Activated T-cell treated with anti-CD3 and anti-CD28 coated beads, Interleukin-2, amount 50 U/mL, for 72 hours (primary cell): ENCODE measurements at places on chromosomes 12 and 14. TPM values are rescaled to one million over a fixed set of nuclear protein-coding genes. Genes with fewer than 3 reads are reported as not detected.

Gene VRTN
- not detected for total RNA-seq

DNA sequence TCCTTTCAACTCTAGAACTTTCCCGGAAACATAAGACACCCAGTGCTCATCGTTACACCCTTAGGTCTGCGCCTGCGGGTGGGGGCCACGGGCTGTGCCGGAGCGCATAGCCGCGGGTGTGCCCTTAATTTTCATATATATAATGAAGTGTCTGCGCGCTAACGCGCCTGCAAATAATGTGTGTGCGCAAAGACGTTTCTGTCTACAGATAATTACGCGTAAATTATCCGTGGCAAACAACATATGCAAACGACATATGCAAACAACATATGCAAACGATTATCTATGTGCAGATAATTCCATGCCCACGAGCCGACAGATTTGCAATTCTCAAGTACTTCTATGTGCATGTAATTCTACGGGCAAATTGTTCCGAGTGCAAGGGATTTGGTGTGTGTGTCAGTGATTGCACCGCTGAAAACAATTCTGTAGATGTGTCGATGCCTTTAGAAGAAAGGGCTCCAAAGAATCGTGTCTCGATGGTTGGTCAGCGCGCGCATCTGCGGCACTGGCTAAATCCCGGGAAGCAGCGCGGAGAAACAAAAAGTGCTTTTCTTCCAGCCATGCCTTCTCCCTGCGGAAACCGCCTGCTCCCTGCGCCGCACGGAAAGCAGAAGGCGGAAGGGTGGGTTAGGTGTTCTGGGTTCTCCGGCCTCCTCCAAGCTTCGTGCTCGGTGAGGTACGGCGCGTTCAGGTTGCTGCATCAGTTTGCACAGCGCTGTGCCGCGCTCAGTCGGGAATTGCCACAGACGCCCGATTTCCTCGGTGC, 34.5 kb upstream of the TBX5 start:
- no peak for DNase-seq

Gene RPGRIP1
- total RNA-seq = not detected

DNA sequence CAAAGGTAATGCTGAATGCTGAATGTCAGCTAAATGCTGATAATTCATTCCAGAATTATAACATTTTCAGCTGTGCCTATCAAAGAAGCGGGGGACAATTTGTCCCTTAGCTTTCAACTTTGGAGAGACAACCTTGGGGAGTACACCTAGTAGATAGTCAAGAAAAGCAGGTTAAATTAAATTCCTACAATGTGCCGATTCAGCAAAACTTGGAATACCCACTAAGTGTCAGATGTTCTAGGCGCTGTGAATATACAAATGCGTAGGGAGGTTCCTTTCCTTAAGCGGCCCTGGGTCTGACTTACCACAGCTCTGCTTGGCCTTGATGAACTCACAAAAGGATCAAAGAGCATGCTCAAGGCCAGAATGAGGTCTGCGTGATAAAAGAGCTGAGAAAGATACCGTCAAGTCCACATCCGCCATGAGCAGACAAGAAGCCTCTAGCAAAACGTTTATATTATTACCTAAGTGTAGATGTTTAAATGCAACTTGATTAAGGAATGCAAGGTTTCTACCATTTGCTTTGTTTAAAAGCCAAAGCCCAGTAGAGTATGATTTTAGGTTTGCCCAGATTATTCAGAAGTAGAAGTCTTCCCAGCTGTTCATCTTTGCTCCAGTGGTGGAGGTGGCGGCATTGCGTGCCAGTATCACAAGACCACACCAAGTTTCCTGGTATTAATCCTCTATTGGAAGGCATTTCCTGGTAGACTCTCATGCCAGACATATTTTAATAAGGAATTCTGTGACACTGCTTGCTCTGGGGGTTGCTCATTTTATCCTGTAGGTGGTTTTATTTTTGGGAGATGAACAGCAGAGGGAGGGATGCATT, 368.6 kb downstream of the DPF3 start:
- DNase-seq = no peak

DNA sequence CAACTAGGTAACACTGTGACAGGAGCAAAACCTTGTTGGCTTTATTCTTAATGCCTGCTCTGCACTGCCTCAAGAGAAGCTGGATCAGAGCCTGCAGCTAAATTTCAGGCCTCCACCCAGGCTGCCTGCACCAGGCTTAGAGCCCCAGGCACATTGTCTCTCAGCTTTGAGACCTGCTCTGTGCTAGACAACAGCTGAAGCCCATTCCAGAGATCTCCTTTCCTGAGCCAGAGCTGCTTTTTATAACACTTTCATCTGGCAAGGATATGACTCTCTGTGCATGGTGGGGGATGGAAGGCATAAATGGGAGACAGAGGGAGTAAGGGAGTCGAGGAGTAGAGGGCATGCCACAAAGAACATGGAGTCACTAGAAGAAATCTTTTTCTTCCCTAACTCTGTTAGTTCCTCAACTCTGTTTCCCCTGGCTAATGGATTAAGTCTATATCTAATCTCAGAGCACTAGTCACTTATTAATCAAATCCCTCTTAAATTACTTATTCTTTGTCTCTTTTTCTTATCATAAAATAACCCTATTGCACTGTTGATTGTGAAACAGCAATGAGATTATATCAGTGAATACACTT, 27.1 kb upstream of the LUM start:
- no peak for DNase-seq

GRCh38 chr12:105418229-105418628, 87.7 kb downstream of the C12orf75 start:
- no peak for DNase-seq

DNA sequence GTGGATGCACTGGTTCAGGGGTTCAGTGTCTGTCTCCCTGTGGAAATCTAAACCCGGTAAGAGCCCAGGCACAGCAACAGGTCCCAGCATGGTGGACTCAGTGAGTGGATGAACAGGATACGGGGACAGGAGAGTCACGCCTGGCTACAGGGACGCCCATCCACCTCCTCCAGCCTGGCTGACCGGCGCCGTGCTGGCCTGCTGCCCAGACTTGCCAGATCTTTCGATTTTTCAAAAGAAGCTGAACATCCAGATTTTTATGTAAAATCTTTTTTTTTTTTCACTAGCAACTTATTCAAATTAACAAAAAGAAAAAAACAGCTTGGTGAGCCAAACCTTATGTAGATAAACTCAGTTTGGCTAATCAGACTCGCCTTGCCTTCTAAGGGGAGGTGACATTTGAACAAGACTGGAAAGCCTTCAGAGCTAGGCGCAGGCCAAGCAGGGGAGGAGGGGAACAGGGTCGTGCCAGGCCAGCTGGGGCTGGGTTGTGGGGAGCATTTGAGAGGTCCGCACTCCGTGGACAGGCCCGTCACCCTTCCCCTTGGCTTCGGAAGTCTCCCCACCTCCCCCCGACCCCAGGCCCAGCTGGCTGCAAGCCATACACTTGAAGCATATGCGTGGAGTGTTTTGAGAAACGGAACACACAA, 87.8 kb upstream of the NCOR2 start:
- no peak for DNase-seq

- no peak for DNase-seq
Observed at GRCh38 chr12:43669373-43669772, 89.2 kb downstream of the PUS7L start.

Gene CLEC7A
- not detected for total RNA-seq

DNA sequence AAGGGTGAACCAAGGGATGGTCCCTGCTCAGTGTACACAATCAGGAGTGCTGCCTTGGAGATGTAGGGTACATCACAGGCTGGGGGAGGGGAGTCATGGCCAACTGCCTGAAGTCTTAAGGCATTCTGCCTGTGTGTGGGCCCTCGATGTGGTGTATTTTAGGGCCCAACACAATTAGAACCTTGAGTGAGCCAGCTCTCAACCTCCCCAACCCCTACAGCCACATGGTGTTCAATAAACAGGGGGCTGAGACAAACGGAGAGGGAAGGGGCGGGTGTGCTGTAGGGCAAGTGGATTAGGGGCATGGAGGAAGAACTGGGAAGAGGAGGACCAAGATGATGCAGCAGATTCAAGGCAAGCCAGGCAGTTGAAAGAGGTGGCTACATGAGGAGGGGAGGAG, 8.6 kb upstream of the CHD4 start:
- no peak for DNase-seq

- peak; percentile 6 for DNase-seq
Observed at GRCh38 chr12:13941258-13942249, 39.8 kb downstream of the GRIN2B start.

Gene OAS1
- total RNA-seq = 41.9 TPM

- peak; percentile 47 for DNase-seq
Observed at GRCh38 chr14:70289138-70289537, 70.3 kb downstream of the COX16 start.

GRCh38 chr12:43099691-43100163, 452.3 kb downstream of the ADAMTS20 start:
- no peak for DNase-seq

DNA sequence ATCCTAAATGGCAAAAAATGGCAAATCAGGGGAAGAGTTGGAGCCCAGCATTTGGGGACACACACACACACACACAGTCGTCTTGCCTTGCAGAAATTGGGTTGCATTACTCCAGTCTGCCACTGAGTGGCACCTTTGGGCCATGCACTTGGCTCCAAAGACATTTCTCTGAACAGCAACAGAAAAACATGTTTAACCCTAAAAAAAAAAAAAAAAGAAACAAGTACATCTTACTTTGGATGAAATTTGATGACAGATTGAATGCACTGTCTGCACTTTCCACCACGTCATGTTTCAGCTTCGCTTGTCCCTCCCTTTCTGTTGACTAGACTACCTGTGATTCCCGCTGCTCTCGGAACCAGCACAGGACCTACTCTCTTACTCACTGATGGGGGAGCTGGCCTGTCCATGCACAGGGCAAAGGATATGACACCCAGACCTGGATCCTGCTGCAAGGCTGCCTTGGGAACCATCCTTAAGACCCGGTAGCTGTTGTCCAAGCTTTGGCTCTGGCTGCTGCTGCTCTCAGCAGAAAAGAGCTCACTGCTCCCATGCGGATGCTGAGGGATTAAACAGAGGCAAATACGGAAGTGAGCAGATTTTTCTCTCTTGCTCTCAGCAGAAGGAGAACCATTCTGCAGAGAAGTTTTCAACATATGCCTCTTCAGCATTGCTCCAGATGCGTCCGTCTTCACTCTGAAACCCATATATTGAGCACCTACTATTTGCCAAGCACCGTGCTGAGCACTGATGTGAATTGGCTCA, 376.8 kb downstream of the DPF3 start:
- DNase-seq = peak; percentile 74

Gene CLEC2A
- not detected for total RNA-seq

GRCh38 chr12:76346798-76347420, 1.3 kb downstream of the BBS10 start:
- DNase-seq = peak; percentile 27

DNA sequence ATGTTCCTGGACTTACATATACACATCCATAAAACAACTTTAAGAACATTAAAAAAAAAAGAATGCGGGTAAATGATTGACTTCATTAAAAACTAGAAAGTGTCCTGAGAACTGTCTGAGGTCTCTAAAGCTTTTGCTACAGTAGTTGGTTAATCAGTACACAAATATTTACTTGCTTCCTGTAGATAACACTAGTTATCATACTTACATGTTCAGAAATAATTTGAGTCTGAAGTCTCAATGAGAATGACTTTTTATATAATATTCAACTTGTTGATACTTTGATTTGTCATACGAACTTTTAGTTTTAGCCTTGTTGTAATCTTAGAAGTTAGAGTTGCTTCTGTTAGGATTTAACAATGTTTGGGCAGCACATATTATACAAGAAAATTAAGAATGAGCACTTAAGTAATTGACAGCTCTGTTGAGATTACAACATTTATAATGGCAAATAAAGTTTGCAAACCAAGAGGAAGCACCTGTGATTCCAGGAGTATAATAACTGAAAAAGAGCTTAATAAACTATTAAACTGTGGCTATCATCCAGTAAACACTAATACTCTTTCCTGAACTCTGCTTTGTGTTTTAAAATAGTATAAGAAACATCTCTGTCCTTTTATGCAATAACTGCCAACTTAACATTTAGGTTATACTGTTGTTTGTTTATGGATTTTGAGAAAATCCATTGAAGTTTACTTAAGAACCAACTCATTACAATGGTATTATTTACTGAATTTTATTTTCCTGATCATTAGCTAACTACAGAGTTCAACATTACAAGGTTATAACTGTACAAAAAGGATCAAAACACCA, 131.7 kb downstream of the MIPOL1 start:
- DNase-seq = no peak

DNA sequence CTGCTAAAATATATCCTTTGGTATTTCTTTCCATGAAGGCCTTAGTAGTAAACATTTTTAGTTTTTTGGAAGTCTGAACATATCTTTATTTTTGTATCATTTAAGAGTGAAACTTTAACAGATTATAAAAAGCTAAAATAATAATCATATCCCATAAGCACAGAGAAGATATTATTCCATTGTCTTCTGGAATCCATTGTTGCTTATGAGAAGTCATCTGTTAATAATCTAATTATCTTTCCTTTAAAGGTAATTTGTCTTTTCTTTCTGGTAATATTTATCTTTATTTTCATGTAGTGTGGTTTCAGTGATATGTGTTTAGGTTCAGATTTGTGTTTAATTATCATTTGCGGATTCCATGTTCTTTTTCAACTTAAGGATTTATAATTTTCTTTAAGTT, 261.7 kb downstream of the MSRB3 start:
- no peak for DNase-seq

Gene SLC4A8
- 1.9 TPM for total RNA-seq

GRCh38 chr12:79887890-79888289, 47.0 kb downstream of the PPP1R12A start:
- no peak for DNase-seq

- DNase-seq = peak; percentile 60
Observed at GRCh38 chr14:95527387-95528002, 7.4 kb upstream of the GLRX5 start.

Gene ABCC9
- 0.19 TPM for total RNA-seq

DNA sequence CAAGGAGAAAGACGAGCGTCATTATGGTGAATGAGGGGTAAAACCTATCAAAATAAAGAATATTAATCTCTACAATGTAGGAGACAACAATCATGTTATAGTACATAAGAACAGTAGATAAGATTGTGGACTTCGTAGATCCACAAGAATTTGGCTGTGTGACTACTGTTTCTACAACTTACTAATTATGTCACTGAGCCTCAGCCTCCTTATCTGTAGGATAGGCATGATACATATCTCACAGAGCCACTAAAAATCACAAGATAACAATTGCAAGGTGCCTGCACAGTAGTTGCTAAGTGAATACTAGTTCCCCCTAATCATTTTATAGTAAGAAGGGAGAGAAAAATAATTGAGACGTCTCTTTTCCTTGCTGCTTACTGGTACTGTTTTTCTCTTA, 78.2 kb upstream of the STAC3 start:
- no peak for DNase-seq

Gene SLC35F4
- total RNA-seq = not detected

- no peak for DNase-seq
Observed at GRCh38 chr14:61603736-61604135, 91.6 kb upstream of the HIF1A start.

Gene ARMH4
- total RNA-seq = not detected

Gene LPAR5
- total RNA-seq = 4.1 TPM

DNA sequence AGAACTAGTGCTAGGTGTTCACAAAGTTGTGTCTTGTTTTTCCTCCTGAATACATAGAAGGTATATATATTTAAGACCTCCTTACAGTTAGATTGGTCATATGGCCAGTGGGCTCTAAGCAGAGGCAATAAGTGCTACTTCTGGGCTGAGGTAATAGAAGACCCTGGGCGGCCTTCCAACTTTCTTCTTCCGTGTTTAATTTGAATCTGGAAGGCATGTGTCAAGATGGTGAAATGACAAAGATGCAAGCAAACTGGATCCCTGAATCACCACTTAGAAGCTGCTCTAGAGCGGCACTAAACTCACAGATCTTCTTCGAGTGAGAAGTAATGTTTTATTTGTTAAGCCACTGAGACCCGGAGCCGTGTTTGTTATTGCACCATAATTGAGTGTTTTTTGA, 201.0 kb upstream of the GZMB start:
- no peak for DNase-seq

- no peak for DNase-seq
Observed at GRCh38 chr12:94535510-94535921, 75.8 kb upstream of the CEP83 start.
